Endothelial cell of umbilical vein (primary cell): ENCODE measurements at places on chromosomes 12 and 14. TPM values are rescaled to one million over a fixed set of nuclear protein-coding genes. Genes with fewer than 3 reads are reported as not detected.

The CMA1 gene
- total RNA-seq: not detected in 2 replicates

- no peak overlapping the region for H3K27ac ChIP-seq
- H3K4me1 ChIP-seq: no peaks in the 10 kb centered on the region
- H3K4me3 ChIP-seq: no peak overlapping the region
- no peaks in the 10 kb centered on the region for H3K36me3 ChIP-seq
- no peak for DNase-seq
- H3K27me3 ChIP-seq: no peaks in the 10 kb centered on the region
Measured at GRCh38 chr14:94406910-94407309, 18.5 kb upstream of the SERPINA1 start.

The HOXC9 gene
- 0.21 and 0.40 TPM in 2 replicates for total RNA-seq

- DNase-seq: no peak
- H3K4me3 ChIP-seq: no peak overlapping the region
- H3K4me1 ChIP-seq: no peaks in the 10 kb centered on the region
- peaks cover 36% of the 10 kb centered on the region for H3K27me3 ChIP-seq
Measured at GRCh38 chr14:100730581-100730980, 3.9 kb downstream of the DLK1 start.

The GARIN6 gene
- not detected in 2 replicates for total RNA-seq

The FITM1 gene
- total RNA-seq: not detected in 2 replicates

DNA sequence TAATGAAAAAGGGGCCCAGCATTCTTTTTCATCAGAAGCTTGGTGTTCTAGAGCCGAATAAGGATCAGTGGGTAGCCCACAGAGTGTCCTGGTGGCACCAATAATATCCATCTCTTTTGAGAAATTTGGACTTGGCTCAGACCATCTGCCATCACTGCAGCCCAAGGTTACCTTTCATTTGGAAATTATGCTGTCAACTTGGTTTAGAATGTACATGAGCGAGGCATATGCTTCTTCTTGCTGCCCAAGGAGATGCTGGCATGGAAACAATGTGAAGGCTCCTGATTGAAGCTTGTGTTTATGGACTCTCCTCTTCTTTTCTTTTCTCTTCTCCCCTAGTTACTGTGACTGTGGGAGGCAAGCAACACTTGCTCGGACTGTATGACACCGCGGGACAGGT, 50.0 kb downstream of the GPHB5 start:
- H3K27me3 ChIP-seq: no peaks in the 10 kb centered on the region
- DNase-seq: no peak
- no peak overlapping the region for H3K27ac ChIP-seq
- no peak overlapping the region for H3K4me3 ChIP-seq
- peaks cover 30% of the 10 kb centered on the region for H3K36me3 ChIP-seq

The EXOC5 gene
- total RNA-seq: 95.0 and 104 TPM in 2 replicates

DNA sequence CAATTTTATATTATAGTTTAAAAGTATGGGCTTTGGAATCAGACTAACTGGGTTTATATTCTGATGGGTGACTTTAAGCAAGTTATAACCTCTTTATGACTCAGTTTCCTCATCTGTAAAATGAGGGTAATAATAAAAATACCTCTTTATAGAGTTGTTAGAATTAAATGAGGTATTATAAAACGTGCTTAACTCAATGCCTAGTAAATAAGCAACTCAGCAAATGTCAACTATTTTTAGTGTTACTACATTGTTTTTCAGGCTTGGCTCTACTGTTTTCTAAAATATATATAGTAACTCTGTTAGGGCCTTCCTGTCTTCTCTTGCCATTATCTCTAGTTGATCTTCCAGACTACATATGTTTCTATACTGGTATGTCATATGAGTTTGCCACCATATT, 20.5 kb downstream of the VEZT start:
- no peak for DNase-seq
- H3K4me3 ChIP-seq: no peak overlapping the region
- H3K27ac ChIP-seq: no peak overlapping the region
- H3K4me1 ChIP-seq: no peaks in the 10 kb centered on the region
- no peaks in the 10 kb centered on the region for H3K27me3 ChIP-seq

The SPX gene
- not detected in 2 replicates for total RNA-seq

GRCh38 chr12:7748852-7749251, 1.7 kb upstream of the CLEC4C start:
- no peak overlapping the region for H3K4me3 ChIP-seq
- no peak for DNase-seq
- H3K27me3 ChIP-seq: no peaks in the 10 kb centered on the region
- no peaks in the 10 kb centered on the region for H3K4me1 ChIP-seq
- no peaks in the 10 kb centered on the region for H3K36me3 ChIP-seq

- H3K4me3 ChIP-seq: no peak overlapping the region
- no peaks in the 10 kb centered on the region for H3K27me3 ChIP-seq
- H3K36me3 ChIP-seq: peaks cover 33% of the 10 kb centered on the region
- H3K27ac ChIP-seq: no peak overlapping the region
- peaks cover 8% of the 10 kb centered on the region for H3K4me1 ChIP-seq
Measured at GRCh38 chr14:101982621-101983020, 18.2 kb downstream of the DYNC1H1 start.

GRCh38 chr14:21379338-21379737, 4.5 kb downstream of the SUPT16H start:
- no peak overlapping the region for H3K4me3 ChIP-seq
- H3K27ac ChIP-seq: no peak overlapping the region
- peaks cover 25% of the 10 kb centered on the region for H3K4me1 ChIP-seq
- H3K36me3 ChIP-seq: no peaks in the 10 kb centered on the region

The A2M gene
- total RNA-seq: 6.5 and 16.9 TPM in 2 replicates

The FAM90A1 gene
- total RNA-seq: not detected in 2 replicates

DNA sequence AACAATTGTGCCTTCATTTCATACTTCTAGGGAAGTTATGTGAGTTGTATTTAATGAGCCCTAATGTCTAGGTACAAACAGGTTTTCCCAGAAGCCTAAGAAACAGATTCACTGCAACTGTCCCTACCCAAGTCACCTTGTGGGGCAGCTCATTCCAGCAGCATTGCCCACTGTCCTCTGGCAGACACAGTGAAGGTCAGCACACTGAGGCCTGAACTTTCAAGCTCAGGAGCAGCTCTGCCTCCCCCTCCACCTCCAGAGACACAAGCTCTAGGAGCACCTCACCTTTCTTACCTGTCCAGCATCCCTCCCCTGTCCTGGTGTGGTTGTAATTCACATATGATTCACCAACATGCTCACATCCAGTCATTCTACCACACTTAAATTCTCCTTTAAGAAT, 15.7 kb downstream of the UBE3B start:
- no peaks in the 10 kb centered on the region for H3K4me1 ChIP-seq
- no peak overlapping the region for H3K4me3 ChIP-seq
- H3K36me3 ChIP-seq: peaks cover 22% of the 10 kb centered on the region
- no peak for DNase-seq

DNA sequence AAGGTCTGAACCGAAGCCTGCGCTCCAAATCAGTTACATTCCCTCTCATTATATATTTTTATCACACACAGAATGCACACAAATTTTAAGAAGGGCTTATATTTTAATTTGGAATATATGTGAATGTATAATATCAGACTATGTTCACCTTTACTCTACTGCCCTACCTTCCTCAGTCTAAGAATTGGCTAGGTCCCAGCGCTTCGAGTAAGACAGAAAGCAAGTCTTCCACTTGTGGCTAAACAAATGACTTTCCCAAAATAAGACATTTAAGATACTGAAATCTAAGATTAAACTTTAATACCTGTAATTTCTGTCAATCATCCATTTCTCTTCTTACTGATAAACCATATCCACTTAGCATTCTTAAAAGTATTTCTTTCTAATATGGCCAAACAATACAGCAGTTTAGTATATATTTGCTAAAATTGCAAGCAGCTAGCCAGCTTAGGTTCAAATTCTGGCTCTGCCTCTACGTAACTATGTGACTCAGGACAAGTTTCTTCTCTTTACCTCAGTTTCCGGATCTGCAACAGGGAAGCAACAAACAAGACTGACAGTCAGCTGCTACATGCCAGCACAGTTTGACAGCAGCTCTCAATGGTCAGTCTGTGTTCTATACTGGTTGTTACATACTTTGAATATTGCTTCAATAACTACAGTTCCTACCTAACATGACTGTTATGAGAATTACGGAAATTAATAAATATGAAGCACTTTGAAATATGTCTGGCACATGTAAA, 2.0 kb downstream of the INTS13 start:
- H3K4me1 ChIP-seq: peaks cover 33% of the 10 kb centered on the region
- peaks cover 2% of the 10 kb centered on the region for H3K36me3 ChIP-seq
- H3K4me3 ChIP-seq: no peak overlapping the region

GRCh38 chr14:21825149-21825743, 151.6 kb upstream of the OR4E1 start:
- H3K36me3 ChIP-seq: no peaks in the 10 kb centered on the region
- DNase-seq: peak; percentile 37
- H3K4me1 ChIP-seq: no peaks in the 10 kb centered on the region
- no peak overlapping the region for H3K27ac ChIP-seq

DNA sequence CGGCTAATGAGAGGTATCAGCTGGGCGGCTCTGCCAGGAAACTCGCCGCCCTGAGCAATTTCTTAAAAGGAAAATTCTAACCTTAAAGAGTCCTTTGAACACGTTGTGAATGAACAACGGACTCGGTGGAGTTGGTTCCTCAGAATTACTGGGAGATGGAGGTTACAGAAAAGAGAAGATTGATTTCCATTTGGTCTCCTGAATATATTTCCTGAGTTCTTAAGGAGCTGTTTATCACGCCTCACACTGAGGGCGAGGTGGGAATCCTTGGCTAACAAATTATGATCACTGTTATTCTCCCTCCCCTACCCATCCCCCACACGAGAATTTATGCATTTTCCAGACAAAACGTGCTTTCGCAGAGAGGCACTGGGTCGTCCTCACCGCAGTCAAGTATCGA, 194.5 kb upstream of the C14orf180 start:
- H3K27me3 ChIP-seq: no peaks in the 10 kb centered on the region
- no peak for DNase-seq
- no peak overlapping the region for H3K4me3 ChIP-seq
- no peaks in the 10 kb centered on the region for H3K4me1 ChIP-seq

- H3K27ac ChIP-seq: peak overlapping the region; percentile 58
- H3K4me1 ChIP-seq: peaks cover 51% of the 10 kb centered on the region
- peak; percentile 49 for DNase-seq
- H3K4me3 ChIP-seq: no peak overlapping the region
- H3K27me3 ChIP-seq: no peaks in the 10 kb centered on the region
Measured at GRCh38 chr12:80353254-80353653, 90.8 kb upstream of the PTPRQ start.

DNA sequence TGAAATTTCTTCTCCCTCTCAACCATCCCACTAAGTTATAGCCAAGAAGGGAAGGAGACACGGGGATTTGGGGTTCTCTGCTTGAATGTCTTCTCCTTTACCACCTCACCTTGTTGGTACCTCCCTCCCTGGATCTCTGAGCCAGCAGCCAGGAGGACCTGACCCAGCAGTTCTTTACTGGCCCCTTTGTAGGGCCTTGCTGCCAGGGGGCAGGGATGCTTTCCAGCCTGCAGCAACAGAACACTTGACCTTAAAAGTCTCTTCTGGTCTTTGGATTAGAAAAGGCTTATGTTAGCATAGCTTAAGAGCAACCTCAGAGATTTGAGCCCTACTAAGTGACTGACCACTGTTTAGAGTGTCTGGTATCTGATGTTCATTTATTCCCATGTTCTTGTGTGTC, 10.4 kb downstream of the MLEC start:
- H3K27me3 ChIP-seq: no peaks in the 10 kb centered on the region
- no peak for DNase-seq
- no peak overlapping the region for H3K4me3 ChIP-seq
- no peak overlapping the region for H3K27ac ChIP-seq
- H3K4me1 ChIP-seq: peaks cover 25% of the 10 kb centered on the region
- peaks cover 34% of the 10 kb centered on the region for H3K36me3 ChIP-seq

DNA sequence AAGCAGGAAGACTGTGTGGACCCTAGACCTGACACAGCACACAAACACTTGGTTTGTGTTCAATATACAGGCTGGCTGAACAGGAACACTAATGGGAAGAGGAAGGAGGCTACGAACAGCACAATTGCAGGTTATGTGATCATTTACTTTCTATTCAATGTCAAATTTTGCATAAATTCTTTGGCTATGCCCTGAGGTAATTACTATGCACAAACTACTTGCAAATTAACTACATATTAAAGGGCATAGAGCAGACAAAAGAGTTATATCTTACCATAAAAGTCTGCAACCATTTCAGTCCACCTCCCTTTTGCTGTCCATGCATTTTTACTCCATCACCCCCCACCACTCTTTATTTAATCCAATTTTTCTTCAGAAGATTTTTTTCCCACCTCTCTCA, 291.2 kb upstream of the TMTC1 start:
- no peaks in the 10 kb centered on the region for H3K36me3 ChIP-seq
- DNase-seq: no peak
- H3K27ac ChIP-seq: no peak overlapping the region
- no peak overlapping the region for H3K4me3 ChIP-seq
- H3K27me3 ChIP-seq: no peaks in the 10 kb centered on the region

DNA sequence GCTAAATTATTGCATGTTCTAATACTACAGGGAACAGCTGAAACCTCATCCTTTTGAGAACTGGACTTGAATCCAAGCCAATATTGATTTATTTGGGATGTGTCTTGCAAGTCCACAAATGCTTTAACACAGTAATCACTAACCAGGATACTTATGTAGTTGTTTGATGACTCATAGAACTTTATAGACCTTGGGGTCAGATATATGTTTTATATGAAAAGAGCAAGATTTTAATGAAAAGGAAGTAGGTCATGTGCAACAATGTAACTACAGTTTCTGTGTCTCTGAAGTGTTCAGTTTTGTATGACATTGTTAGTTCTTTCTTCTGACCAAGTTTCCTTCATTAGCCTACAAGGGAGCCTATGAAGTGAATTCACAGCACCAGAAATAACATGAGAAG, 352.0 kb downstream of the ZFP36L1 start:
- no peaks in the 10 kb centered on the region for H3K4me1 ChIP-seq
- no peaks in the 10 kb centered on the region for H3K36me3 ChIP-seq
- H3K27ac ChIP-seq: no peak overlapping the region
- DNase-seq: peak; percentile 18
- H3K4me3 ChIP-seq: no peak overlapping the region
- H3K27me3 ChIP-seq: no peaks in the 10 kb centered on the region

The CCDC38 gene
- total RNA-seq: not detected in 2 replicates

The REP15 gene
- 4.3 and 4.8 TPM in 2 replicates for total RNA-seq

GRCh38 chr12:116122628-116123027, 154.9 kb downstream of the MED13L start:
- H3K36me3 ChIP-seq: no peaks in the 10 kb centered on the region
- no peak overlapping the region for H3K4me3 ChIP-seq
- H3K4me1 ChIP-seq: peaks cover 41% of the 10 kb centered on the region
- no peaks in the 10 kb centered on the region for H3K27me3 ChIP-seq
- peak overlapping the region; percentile 82 for H3K27ac ChIP-seq

The KCNH3 gene
- 0.13 and 0.18 TPM in 2 replicates for total RNA-seq

DNA sequence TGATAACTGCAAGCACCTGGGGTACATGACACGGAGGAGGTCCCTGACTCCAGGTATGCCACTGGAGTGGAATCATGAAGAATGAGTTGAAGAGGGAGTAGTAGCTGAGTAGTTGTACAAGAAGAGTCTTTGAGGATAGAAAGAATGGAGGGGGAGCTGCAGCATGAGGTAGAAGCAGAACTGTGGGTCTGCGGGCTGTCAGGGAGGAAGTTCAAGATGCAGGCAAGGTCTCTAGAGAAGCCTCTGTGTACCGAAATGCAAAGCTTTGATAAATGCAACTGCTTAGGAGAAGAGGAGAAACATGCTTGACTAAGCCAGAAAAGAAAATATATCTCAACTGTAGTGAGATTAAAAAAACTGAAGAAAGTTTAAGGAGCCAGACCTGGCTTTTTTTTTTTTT, 91.5 kb downstream of the CPNE8 start:
- H3K27ac ChIP-seq: no peak overlapping the region
- H3K27me3 ChIP-seq: no peaks in the 10 kb centered on the region
- no peaks in the 10 kb centered on the region for H3K36me3 ChIP-seq
- H3K4me1 ChIP-seq: no peaks in the 10 kb centered on the region

The ADCY4 gene
- total RNA-seq: 84.0 and 87.0 TPM in 2 replicates

The PIWIL1 gene
- not detected in 2 replicates for total RNA-seq
